ENCODE measurements at places on chromosomes 12 and 14.

GRCh38 chr12:72610854-72611358, 338.7 kb downstream of the TRHDE start:
- no peak for DNase-seq

DNA sequence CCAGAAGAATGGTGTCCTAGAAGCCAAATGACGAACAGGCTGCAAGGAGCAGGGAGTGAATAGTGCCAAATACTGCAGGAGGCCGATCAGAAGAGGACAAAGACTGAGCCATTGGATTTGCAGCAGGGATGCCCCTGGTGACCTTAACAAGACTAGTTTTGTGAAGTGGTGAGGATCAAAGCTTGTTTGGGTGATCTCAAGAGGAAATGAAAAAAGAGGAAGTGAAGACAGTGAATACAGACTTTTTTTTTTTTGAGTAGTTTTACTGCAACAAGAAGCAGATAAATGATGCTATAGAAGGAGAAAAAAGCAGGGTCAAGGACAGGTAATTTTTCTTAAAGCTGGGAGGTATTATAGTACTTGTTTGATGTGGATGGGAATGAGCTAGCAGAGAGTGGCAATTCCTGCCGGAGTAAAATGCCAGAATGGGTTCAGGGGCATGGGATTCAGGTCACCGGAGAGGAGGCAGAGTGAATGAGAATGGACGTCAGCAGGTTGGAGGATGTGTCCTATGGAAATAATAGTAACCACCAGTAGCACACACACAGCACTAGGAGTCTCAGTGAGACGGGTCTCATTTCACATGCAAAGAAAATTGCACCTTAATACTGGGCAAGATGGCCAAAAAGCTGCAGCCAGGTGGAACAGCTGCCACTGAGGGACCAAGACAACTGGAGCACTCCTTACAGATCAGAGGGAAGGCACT, 345.8 kb upstream of the CCDC196 start:
- DNase-seq, result peak; percentile 52

- DNase-seq, result no peak
Measured at GRCh38 chr12:69999561-69999960, 174.5 kb downstream of the MYRFL start.

DNA sequence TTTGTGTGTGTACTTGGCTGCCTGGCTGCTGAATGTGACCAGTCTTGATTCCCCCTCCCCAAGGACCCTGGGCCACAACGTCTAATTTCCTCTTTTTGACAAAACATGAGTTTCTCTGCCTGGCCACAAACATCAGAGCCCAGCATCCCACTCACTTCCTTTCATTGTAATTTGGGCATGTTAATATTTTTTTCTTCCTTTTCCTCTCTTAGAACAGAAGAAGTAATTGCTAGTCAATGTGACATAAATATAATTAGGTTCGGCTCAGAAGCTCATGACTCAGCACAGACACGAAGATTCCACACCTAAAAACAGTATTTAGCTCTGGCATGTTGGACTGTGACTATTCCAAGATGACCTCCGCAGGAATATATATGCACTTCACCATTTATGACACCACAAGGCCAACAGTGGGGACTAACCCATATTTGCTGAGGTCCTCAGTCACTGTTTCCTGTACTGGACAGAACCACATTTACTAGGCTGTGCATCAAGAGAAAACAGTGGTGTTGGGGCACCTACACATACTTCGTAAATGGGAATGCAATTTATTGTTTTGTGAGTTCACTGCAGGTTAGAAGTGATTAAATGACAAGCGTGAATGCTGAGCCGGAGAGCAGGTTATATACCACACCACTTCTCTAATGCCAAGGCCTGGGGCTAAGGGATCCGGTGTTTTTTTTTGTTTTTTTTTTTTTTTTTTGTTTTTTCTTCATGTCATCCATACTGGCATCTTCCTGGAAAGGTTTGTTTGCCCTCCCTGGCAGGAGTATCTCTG, 4.2 kb downstream of the GSG1 start:
- DNase-seq, result peak; percentile 96

- DNase-seq, result no peak
Measured at GRCh38 chr12:94712815-94713515, 62.6 kb upstream of the TMCC3 start.

- DNase-seq, result no peak
Measured at GRCh38 chr12:65922077-65922476, 97.8 kb downstream of the HMGA2 start.

Data from NB4 (cell line).